ENCODE measurements at places on chromosomes 2 and 18.

DNA sequence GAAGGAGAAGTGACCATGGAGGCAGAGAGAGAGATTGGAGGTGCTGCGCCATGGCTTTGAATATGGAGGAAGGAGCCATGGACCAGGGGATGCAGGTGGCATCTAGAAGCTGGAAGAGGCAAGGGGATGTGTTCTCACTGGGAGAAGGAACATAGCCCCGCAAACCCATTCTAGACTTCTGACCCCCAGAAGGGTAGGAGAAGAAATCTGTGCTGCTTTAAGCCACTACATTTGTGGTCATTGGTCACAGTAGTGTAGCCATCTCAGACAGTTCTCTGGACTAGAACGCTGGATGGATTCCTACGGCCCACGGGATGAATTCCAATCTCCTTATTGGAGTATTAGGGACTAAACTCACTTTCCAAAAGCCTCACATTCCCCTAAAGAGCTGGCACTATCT, 67.8 kb downstream of the PTGR3 start:
- H3K4me1 ChIP-seq = no peaks in the 10 kb centered on the region
- no peaks in the 10 kb centered on the region for H3K36me3 ChIP-seq
- no peak for DNase-seq
- H3K27me3 ChIP-seq = no peaks in the 10 kb centered on the region
- H3K27ac ChIP-seq = no peak overlapping the region

DNA sequence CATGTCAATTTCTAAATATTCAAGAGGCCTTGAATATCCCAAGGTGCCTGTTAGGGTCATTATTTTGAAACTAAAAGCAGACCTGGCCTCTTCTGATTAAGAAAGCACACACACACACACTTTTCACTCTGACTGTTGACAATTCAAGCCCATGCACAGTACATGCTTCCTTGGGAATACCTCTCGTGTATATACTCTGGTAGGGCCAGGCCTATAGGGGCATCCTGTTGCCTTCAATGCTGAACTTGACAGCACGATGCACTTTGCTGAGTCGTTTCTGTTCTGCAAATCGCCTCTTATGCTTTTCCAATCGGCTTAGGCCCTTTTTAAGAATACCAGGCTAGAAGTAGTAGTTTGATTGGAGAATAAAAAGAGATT, 40.6 kb downstream of the IWS1 start:
- no peak overlapping the region for H3K4me3 ChIP-seq
- no peak overlapping the region for H3K27ac ChIP-seq
- peaks cover 6% of the 10 kb centered on the region for H3K36me3 ChIP-seq
- no peaks in the 10 kb centered on the region for H3K4me1 ChIP-seq
- H3K27me3 ChIP-seq = no peaks in the 10 kb centered on the region

GRCh38 chr18:42100911-42101310, 145.9 kb downstream of the PIK3C3 start:
- H3K27ac ChIP-seq = no peak overlapping the region
- no peaks in the 10 kb centered on the region for H3K27me3 ChIP-seq
- H3K4me1 ChIP-seq = no peaks in the 10 kb centered on the region
- no peaks in the 10 kb centered on the region for H3K36me3 ChIP-seq

DNA sequence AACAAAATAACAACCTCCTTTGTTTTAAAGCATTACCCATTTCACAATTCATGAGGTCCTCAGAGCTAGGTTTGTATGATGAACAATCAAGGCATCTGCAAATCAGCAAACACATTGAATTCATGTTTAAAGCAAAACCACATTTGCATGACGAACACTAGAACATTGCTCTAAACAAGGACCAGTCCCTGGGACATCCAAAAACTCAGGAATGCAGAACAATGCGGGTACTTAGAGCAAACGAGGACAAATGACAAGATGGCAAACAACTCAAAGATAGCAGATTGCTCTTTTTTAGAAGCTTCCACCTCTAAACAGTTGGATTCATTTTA, 45.7 kb upstream of the RALBP1 start:
- DNase-seq = no peak
- no peak overlapping the region for H3K4me3 ChIP-seq
- H3K27ac ChIP-seq = no peak overlapping the region
- no peaks in the 10 kb centered on the region for H3K4me1 ChIP-seq
- H3K27me3 ChIP-seq = no peaks in the 10 kb centered on the region
- H3K36me3 ChIP-seq = no peaks in the 10 kb centered on the region

- H3K4me1 ChIP-seq = no peaks in the 10 kb centered on the region
- H3K36me3 ChIP-seq = no peaks in the 10 kb centered on the region
- H3K27ac ChIP-seq = no peak overlapping the region
- H3K27me3 ChIP-seq = no peaks in the 10 kb centered on the region
Measured at GRCh38 chr2:167424803-167425755, 536.8 kb downstream of the XIRP2 start.
